CD4-positive, alpha-beta T cell (primary cell): ENCODE measurements at places on chromosomes 5 and 9.

- DNase-seq, result no peak
These were observed 134.8 kb downstream of the FBXL7 start for GRCh38 chr5:15634591-15635288.

- DNase-seq, result no peak
These were observed 130.6 kb downstream of the PDZD2 start for GRCh38 chr5:31769530-31769929.

DNA sequence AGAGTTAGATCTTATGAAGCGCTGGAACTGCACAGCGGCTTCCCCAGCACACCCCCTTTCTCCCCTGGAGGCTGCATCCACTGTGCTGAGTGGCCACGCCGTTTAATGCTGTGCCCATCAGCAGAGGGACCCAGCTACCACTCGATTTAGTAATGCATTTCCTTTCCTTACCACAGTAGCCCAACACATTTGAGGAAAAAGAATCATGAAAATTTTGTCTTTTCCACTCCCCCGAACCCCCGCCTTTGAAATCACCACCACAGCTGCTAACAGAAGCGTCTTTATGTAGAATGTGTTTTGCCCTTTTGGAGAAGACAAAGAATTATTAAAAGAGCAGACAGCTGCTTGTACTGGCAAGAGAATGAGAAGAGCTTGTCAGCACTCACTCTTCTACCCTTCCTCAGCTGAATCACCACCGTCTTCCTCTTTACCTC lies 73.2 kb downstream of the ACER2 start:
- no peak for DNase-seq

DNA sequence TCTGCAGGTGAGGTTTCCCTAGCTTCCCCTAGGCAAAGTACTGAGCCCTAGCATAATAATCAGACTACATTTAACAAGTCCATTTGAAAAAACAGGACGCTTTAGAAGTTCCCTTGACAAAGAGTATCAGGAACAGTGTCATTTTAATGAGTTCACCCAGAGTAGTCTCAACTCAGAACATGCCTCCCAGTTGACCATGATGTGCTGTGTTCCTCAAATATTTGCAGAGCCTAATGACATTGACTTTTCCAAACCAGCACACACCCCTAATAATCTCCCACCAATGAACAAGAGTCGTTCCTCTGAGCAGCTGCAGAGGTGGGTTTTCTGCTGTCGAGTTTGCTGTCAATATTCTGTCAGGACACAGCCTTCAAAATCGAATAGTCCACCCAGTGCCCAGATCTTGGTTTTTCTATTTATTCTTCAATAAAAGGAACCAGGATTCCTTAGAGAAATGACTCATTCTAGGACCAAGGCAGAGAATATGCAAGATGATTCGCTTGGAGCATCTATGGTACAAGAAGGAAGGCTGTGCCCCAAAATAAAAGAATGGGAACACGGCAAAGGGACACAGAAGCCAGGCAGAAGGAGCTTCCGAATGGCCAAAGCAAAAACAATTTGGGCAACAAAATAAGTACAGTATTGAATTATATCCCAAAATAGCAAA lies 57.6 kb downstream of the OTULIN start:
- DNase-seq, result no peak

DNA sequence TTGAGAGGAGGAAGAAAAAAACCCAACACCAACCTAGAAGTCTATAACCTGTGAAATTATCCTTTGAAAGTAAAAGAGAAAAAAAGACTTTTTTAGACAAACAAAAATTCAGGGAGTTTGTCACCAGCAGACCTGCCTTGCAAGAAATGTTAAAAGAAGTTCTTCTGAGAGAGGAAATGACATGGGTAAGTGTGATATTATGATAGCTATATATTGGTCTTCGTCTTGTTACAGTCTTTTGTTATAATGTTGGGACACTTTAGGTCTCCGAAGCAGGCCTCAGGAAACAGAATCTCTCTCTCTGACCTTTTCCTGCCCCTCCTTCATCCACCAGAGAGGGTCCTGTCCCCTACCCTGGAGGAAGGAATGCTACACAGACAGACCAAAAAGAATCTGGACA lies 16.6 kb upstream of the MLANA start:
- no peak for DNase-seq

GRCh38 chr5:16549491-16550206 lies 67.1 kb downstream of the RETREG1 start:
- DNase-seq, result no peak

- no peak for DNase-seq
These were observed 91.5 kb upstream of the CDH9 start for GRCh38 chr5:27129926-27130325.

GRCh38 chr5:142320430-142320738 lies 4.4 kb downstream of the SPRY4 start:
- no peak for DNase-seq

DNA sequence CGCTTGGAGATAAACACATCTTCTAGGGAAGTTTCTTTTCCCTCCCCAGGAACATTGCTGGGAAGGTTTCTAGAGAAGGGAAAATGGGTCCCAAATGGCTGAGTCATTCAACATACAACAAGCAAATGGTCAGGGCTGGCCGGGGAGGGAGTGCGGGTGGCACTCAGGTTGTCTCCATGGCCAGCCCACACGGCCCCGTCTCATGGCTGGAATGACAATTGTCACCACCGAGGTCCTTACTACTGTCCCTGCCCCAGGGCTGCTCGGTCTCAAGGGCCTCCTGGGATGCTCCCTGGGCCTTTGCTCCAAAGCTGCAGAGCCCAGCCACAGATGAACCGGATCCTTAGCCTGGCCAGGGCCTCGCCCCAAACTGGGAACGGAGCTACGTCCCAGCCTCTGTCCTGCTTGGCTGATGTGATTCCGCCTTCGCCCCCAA lies 121.9 kb downstream of the FGF18 start:
- DNase-seq, result no peak

- no peak for DNase-seq
These were observed 90.3 kb upstream of the GCNT4 start for GRCh38 chr5:75142566-75143136.

DNA sequence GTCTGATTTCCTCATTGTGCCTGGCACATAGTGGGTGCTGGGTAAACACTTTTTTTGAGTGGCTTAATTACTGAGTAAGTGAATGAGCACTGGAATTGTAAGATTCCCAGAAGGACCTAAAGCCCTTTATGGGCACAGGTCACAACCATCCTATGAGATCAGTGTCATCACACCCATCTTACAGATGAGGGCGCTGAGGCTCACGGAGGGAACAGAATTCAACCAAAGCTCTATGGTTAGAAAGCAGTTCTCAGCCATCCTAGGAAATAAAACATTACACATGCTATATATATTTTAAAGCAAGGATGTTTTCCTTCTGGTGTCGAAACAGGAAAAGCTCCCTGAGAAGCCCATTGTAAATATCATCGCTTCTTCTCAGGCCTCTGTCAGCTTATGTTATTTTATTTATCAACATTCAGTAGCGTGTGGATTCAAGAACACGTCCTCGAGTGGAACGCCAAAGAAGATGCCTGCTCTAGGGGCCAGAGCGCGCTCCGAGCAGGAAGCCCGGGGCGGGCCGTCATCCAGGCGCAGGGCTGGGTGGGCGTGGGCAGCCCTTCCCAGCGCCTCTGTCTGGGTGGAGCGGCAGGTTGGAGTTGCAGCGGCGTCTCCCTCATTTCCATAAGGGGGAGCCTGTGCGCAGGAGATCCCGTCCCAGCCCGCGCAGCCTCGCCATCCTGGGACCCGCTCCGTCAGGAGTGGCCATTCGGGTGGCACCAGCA lies 155.8 kb upstream of the SMIM23 start:
- no peak for DNase-seq

GRCh38 chr9:93057703-93058354 lies 672 bp upstream of the SUSD3 start:
- DNase-seq, result no peak

DNA sequence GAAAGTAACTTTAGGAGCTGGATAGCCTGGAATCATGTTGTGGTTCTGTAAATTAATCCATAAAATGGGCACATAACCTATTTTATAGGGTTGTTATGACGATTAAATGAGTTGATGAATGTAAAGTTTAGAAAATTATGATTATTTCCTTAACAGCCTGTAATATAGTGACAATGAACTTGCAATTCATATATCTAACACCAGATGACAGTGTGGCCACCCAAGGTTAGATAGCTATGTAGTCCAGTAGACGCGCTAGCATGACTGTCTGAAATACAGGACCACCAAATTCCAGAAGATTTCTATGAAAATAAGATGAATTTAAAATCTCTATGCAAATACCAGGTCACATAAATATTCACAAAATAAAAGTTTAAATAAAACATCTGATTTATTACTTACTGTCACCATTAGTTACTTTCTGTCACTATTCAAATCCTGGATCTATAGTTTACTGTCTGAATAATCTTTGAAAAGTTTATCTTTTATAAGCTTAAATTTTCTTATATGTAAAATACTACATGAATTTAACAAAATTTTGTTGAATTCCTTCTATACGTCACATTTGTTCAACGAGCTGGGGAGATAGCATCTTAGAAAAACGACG lies 26.1 kb upstream of the MACIR start:
- DNase-seq, result no peak

DNA sequence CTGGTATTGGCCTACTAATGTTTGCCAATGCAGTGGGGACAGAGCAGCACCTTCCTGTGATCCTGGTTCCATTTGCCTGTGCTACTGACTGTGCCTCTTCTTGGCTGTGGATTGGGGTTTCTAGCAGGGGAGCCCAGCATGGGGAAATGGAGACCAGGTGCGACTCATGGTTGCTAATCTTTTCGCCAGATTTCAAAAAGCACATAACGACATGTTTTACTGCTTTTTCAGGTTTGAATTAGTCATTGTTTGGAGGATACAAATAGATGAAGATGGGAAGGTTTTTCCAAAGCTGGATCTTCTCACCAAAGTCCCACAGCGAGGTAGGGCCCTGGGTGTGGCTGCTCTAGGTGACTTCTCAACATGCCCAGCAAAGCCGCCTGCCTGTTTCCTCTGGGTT lies 57.6 kb downstream of the IPPK start:
- no peak for DNase-seq

DNA sequence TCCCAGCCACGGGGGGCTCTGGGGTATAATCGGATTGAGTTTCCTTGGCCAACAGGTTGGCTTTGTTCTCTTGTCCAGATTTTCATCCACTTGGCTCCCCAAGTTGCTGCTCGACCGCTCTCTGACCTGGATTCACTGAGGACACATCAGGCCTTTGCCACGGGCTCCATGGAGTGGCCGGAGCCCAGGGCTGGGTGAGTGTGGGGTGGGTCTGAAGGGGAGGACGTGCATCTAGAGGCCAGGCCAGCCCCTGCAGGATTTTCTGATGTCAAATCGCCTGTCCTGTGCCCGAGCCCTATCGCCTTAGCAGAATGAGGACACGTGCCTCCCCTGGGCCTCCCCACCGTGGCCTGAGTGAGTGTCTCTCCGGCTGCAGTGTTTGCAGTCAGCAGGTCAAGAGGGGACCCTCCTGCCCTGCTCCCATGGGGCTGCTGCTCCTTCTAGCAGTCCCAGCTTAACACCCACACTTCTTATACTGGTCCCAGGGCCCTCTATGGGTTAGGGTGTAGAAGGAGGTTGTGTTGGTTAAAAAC lies 89.1 kb upstream of the BOD1 start:
- no peak for DNase-seq

- no peak for DNase-seq
These were observed 123.7 kb upstream of the CPEB4 start for GRCh38 chr5:173764332-173765028.

GRCh38 chr9:106657926-106658325 lies 205.0 kb upstream of the ZNF462 start:
- no peak for DNase-seq

- DNase-seq, result no peak
These were observed 448.4 kb upstream of the TLE4 start for GRCh38 chr9:79123415-79123814.

DNA sequence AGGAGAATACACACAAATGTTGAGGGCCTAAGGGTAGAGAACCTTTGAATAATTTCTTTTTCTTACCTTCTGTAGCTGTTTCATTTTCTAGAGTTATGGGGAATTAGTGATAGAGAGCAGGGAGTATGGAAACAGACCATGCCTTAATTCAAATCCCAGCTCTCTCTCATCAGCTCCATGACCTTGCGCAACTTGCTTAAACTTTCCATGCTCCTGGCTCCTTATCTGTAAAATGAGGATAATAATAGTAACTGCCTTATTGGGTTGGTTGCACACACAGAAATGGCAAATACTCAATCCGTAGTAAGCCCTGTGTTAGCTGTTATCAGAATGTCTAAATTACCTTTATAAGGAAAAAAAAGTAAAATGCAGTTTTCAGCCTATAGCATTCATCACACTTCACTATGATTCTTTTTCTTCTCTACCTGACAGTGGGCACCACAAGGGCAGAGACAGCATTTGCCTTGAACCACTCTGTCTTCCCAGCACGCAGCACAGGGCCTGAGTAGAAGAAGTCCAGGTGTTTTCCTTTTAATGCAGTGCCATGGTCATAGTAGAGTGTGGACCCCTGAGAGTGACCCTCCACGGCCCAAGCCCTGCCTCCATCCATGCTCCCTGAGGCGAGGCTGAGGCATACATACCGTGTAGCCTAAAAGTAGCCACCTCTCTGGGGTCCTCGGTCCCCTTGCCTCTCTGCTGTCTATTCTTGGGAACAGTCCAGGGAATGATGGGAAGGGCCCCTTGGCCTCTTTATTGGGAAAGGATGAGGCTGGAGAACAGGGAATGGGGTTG lies 17.4 kb downstream of the C5orf15 start:
- DNase-seq, result no peak

GRCh38 chr9:133147412-133148198 lies 16.1 kb downstream of the GBGT1 start:
- peak; percentile 78 for DNase-seq

DNA sequence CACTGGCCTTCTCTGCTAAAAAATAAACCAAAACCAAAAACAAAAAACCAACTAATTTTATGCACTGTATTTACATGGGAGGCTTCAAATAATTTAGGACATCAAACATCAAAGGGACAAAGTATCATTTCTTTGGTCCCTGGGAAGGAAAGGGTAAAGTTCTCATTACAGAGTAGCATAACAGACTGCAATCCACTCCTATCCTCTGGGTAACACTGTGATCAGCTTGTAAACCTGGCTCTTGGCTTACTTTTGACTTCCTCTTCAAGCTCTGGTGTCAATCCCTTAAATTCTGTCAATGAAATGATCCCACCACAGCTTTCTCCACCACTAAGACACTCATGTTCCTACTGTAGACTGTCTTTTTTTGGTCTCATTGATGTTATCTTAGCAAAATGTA lies 69.8 kb upstream of the VCAN start:
- no peak for DNase-seq

DNA sequence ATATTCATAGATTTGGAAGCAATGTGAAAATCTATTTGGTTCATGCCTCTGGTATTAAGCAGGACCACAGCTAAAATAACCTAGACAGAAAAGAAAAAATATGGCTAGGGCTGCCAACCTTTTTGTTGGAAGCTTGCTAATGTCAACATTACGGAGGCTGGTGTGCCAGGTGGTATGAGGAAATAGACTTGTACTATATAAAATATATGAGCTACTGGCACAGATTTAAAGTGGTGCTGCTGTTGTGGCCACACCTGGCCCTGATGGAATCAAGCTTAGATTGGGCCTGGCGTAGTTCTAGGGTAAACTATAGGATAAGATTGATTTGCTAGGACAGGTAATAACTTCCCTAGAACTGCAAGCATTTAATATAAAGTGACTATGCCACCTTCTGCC lies 10.6 kb upstream of the PARP8 start:
- no peak for DNase-seq
